ENCODE measurements at places on chromosomes 3 and 15.

DNA sequence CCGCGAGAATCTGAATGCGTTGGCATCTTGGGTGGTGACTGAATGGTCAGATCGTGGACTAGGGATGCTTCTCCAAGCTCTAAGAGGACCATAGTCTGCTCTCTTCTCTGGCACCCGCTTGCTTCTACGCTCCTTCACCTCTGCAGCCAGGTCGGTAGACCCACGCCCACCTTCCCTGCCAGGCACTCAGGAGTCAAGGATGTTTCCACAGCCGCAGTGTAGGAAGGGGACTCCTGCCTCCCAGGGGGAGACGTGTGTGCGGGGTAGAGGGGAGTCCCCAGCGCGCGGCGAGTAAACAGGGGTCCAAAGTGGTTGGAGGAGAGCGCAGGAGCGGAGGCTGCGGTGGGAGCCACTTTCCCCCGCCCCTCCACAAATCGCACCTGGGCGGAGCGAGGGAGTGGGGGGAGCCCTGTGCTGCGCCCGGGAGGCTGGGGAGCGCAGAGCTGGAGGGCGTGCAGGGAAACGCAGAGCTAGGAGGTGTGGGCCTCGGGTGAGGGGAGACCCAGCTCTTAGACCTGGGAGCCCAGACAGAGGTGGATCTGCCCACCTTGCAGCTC is 1.7 kb downstream of the LRRC3B start:
- no peak for DNase-seq

- DNase-seq, result no peak
Observed at GRCh38 chr3:139231555-139232281, 112.1 kb upstream of the MRPS22 start.

- no peak for DNase-seq
Observed at GRCh38 chr3:147881933-147882332, 472.8 kb downstream of the ZIC1 start.

GRCh38 chr15:62934236-62934971 is 108.1 kb upstream of the TPM1 start:
- DNase-seq, result no peak

GRCh38 chr3:124584552-124585391 is 145.5 kb upstream of the UMPS start:
- peak; percentile 19 for DNase-seq

DNA sequence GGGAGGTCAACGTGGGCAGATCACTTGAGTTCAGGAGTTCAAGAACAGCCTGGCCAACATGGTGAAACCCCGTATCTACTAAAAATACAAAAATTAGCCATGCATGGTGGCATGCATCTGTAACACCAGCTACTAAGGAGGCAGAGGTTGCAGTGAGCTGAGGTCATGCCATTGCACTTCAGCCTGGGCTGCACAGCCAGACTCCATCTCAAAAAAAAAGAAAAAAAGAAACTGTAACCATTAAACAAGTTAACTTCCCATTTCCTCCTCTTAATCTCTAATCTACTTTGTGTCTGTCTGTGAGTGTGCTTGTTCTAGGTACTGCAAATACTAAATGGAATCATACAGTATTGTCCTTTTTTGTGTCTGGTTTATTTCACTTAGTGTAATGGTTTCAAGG is 2.7 kb downstream of the RBM6 start:
- DNase-seq, result peak; percentile 7

- no peak for DNase-seq
Observed at GRCh38 chr15:96066126-96066525, 264.4 kb upstream of the NR2F2 start.

GRCh38 chr3:14001136-14001535 is 121.3 kb upstream of the WNT7A start:
- DNase-seq, result no peak

DNA sequence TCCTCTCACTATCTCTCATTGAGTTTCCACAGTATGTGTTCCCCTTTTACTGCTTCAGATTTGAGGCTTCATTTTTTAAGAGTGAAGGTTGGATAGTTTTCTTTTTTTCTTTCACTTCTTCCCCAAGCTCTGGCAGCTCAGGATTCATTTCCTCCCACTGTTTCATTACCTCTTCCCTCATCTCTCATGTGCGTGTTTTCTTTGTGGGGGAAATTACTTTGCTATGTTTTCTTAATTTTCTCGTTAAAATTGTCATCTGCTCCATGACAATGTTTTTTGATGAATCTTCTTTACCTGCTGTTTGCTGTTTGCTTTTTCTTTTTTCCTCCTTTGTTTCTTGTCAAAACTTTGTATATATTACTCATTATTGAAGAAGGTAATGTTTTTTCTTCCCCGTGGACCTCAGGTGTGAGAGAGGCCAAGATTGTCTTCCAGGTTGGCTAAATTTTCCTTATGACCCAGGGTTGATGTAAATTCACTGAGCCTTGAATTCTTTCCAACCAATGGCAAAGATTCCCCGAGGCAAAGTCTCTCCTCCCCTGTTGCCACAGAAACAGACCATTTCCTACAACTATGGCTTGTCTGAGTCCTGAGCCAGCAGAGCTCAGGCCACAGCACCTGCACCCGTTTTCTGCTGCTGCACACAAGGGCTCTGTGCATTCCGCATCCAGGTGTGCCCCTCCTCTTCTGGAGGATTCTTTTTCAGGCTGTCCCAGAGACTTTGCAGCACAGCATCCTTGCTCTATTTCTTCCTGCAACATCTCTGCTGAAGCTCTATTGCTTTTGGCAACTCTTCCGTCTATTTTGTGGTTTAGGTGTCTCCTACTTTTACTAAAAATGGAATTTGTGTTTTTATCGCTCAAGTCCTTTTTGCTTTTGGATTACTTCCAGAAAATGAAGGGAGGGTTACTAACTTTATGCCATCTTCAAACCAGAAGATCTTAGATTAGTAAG is 66.1 kb downstream of the NOX5 start:
- DNase-seq, result no peak

DNA sequence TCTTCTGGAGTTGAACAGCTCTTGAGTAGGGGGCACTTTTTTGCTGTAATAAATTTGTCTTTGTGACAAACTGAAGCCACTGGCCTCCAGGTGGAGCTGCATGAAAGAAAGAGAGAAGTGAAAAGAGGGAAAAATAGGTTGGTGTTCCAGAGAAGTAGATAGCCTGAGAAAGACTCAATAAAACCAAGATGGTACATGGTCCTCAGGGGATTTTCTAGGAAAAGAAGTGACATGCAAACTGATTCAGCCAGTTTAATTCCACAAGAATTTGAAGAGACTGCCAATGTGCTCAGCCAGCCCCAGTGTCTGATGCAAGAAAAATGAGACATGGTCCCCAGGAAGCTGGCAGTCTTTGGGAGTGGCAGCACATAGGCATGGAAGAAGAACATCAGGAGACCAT is 152.7 kb downstream of the CD47 start:
- no peak for DNase-seq

GRCh38 chr3:27311400-27311799 is 57.8 kb downstream of the NEK10 start:
- DNase-seq, result no peak

DNA sequence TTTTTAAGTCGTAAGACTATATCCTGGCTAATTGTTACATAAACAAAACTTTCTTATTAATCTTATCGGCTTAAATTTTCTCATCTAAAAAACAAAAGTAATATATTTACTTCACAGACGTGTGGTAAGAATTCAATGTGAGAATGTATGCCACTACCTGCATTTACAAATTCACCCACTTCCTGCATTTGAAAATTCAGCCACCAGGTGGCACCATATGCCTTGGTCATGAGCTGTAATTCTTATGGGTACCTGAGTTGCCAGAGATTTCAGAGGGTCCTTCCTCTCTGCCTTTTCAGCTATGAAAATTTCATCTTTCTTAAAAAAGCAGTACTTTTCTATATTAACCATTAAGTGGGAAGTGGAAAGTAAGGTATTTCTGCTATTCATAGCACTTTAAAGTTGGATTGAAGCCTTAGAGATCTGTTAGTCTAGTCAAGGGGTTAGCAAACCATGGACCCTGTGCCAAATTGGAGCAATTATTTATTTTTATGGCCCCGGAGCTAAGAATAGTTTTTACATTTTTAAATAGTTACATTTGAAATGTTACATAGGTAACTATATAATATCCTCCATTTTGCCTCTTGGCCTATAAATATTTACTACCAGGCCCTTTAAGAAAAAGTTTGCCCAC is 127.8 kb downstream of the HCN4 start:
- DNase-seq, result peak; percentile 78

DNA sequence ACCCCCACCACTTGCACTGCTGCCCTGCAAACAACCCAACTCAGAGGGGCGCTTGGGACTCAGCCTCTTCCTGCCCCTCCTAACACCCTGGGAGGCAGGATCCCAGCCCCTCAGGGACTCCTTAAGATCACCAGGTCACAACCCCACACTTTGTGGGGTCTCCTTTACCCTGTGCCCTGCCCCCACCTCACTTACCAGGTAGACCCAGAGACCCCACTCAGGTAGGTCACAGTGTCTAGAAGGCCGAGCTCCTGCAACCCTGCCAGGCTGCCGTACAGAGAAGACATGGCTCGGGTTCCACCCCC is 9.1 kb downstream of the PLA2G4F start:
- DNase-seq, result no peak

- DNase-seq, result no peak
Observed at GRCh38 chr15:63135281-63135680, 13.6 kb downstream of the LACTB start.

DNA sequence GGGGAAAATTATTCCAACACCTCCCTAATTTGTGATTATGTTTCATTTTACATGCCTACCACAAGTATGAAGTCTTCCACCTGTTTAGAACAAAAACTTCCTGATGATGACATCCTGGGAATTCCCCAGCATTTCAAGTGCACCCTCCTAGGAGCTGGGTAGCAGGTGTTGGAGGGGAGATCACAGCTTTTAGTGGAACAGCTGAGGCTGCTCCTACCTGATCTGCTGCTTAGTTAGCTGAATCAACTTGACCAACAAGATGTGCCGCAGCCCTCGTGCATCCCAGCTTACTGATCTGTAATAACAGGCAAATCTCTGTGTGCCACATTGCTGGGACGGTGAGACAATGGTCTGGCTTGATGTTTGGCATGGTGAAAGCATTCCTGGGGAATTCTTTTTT is 29.7 kb downstream of the TRAK1 start:
- DNase-seq, result no peak

- DNase-seq, result peak; percentile 48
Observed at GRCh38 chr15:39140060-39140604, 440.7 kb upstream of the THBS1 start.

GRCh38 chr15:47614360-47615011 is 102.8 kb upstream of the SEMA6D start:
- no peak for DNase-seq

DNA sequence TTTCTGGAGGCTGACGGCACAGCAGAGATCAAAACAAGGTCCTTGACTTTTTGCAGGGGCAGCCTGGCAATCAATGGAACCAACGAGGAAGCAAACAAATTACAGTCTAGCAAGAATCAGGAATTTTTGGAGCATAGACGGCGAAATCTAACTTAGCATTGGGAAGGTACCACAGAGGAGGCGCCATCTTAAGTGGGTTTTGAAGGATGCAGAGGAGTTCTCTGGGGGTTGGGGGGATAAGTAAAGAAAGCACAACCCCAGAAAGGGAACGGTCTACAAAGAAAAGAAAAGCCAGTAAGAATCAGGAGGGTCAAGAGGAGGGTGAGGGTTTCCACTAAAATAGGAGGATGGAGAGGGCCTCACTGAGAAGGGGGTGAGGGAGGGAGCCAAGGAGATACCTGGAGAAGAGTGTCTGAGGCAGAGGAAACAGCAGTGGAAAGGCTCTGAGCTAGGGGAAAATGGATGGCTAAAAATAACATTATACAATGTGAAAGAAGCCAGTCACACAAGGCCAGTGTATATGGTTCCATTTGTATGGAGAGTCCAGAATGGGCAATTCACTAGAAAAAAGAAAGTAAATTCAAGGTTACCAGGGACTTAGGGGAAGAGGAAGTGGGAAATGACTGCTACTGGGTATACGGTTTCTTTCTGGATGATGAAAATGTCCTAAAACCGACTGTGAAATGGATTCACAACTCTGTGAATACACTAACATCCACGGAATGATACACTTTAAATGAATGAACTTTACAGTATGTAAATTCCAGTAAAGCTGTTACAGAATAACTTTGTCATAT is 25.2 kb upstream of the IQSEC1 start:
- DNase-seq, result no peak
